ENCODE measurements at places on chromosomes 7 and 10.
A peak's percentile ranks its signal among the peaks of the same experiment; 100 is the strongest.

DNA sequence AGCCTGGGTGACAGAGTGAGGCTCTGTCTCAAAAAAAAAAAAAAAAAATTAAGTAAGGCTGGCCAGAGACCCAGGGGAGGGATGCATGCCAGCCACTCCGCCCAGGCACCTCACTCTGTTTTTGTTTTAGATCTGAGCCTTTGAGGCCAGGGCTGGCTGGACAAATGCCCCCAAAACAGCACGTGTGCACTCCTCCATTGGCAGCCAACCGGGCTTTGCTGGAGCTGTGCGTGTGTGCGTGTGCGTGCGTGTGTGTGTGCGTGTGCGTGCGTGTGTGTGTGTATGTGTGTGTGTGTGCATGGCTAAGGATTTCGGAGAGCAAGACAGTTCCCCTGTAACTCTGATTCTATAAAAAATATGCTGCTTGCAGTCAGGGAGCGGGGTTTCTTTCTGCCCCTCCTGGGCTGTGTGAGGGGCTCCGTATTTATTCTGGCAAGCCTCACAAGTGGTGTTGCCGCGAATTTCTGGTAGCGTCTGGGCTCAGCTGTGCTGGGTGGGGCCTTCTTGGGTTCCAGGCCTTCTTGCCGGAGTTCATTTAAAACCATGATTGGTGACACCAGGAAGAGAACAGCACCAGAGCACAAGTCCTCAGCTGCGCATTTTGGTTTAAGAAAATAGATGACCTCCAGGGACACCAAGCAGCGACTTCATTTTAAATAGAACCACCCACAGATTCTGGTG, 28.1 kb upstream of the UNCX start:
- DNase-seq, result no peak

DNA sequence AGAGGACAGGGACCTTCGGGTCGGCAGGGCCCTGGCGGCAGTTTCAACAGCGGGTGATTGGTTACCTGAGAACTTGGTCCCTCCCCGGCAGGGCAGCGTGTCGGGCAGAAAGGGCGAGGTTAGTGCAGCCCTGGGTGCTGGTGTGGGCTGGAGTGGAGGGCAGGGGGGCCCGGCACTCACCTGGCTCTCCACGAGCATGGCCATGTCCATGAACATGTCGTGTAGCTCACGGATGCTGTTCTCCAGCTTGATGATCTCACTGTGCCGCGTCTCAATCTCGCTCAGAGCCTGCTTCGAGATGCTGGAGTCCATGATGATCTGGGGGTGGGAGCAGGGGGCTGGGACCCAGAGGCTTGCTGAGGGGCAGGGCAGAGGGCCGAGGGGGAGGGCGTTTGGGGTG, 16.8 kb downstream of the STX1A start:
- no peak for DNase-seq

GRCh38 chr7:1028775-1029636, 15.3 kb upstream of the GPR146 start:
- DNase-seq, result peak; percentile 46

- DNase-seq, result no peak
Observed at GRCh38 chr10:127850944-127851343, 41.8 kb downstream of the CLRN3 start.

- no peak for DNase-seq
Observed at GRCh38 chr7:1597791-1598190, 28.0 kb upstream of the PSMG3 start.

GRCh38 chr7:158492367-158492764, 95.3 kb downstream of the PTPRN2 start:
- DNase-seq, result no peak

GRCh38 chr7:956031-956430, 1.6 kb upstream of the ADAP1 start:
- DNase-seq, result no peak

- no peak for DNase-seq
Observed at GRCh38 chr10:92740762-92741161, 51.0 kb downstream of the HHEX start.

- DNase-seq, result no peak
Observed at GRCh38 chr7:30133736-30134610, 813 bp upstream of the MTURN start.

DNA sequence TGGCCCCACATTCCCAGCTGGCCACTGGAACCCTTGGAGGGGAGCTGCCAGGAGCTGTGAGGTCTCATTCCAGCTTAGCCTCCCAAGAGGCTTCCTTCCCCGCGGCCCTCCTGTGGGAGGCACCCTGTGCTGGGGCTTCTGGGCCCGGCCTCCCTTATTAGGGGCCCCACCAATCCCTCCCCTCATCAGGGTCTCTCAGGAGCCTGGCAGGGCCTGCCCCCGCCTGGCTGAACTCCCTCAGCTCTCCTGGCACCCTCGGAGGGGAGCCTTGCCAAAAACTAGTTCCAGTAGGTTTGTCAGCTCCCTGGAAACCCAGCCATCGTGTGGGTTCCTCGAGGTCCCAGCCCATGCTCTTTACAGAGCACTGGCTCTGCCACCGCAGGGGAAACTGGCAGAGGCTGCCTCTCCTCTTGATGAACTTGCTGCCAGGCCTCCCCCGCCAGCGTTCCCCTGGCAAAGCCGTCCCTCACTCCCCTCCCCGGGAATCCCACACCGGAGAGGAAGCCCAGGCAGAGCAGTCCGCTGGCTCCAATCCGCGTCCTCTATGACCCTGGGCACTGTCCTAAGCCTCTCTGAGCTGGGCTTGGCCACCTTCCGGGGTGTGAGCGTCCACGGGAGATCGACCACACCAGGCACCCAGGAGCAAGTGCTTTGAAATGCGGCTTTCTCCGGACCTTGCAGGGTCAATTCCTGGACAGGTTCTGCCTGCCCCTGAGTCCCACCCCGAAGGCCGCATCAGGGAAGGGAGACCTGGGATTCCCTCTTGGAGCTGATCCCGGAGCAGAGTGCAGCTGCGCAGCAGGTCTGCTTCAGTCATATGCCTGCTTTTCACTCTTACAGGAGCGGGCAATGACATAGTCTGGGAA, 139.8 kb downstream of the ARHGAP22 start:
- no peak for DNase-seq

DNA sequence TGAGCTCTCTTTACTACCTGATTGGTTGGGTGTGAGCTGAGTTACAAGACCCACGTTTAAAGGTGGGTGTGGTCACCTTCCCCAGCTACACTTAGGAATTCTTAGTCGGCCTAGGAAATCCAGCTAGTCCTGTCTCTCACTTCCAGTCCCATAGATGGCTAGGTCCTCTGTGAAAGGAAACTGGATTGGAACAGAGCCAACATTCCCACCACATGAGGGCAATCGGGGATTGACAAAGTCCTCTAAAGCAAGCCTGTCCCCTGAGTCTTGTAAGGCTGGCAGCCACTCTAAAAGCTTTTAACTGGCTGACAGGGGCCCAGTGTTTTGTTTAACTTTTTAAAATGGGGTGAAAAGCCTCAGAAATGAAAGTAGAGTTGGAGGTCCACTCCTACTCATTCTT, 15.1 kb upstream of the CROT start:
- no peak for DNase-seq

DNA sequence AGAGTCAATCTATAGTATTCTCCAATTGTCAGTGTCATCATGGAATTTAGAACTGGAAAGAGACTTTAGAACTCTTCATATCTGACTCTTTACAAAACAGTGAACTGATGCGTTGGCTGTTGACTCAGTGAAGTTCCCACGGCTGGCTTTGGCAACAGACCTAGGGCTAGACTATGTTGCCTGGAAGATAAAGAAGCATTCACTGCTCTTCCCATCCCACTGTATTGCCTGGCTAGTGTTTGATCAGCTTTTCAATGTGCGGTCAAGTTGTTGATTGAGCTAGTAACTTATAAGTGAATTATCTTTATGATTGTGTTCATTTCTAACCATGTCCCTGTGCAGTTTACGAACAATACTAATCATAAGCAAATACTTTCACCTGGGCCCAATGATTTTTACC, 365.7 kb upstream of the LRGUK start:
- no peak for DNase-seq

DNA sequence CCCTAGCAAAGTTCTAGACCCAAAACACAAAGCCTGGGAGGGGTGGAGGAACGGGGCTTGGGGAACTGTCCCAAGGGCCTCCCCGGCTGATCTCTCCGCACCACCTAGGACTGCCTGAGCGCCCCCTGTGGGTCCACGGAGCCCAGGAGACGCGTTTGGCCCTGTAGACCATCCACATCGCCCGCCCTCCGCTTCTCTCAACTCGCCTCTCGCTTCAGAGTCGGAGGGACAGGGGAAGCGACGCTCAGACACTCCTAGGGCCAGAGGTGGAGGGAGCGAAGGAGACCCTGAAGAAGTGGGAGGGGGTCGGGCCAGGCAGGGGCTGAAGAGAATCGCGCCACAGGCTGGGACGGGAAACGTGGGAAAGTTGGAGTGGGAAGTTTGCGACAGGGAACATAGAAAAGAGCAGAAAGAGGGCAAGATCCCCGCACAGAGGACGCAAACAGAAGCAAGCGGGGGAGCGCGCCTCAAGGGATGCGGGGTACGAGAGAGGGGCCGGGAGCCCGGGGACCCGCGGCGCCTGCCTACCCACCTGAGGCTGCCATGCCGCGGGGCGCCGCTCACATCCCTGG, 378 bp downstream of the PIK3AP1 start:
- DNase-seq, result peak; percentile 5

DNA sequence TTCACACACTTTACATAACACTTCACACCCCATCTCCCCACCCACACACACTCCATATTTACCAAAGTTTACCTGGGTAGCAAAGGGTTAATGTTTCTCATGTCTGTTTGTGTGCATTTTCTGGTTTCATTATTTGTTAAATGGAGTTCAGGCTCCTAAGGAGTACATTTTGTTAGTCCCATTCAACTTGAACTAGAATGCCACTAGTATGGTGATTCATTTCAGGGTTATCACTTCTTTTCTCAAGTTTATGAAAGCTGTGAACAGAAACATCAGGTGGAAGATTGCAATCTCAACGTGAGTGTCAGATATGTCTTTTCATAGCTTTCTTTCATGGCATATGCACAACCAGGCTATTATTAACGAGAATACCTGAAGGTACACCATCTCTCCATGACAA, 1027.5 kb downstream of the GATA3 start:
- DNase-seq, result no peak

- no peak for DNase-seq
Observed at GRCh38 chr7:8433477-8434289, at the start of gene NXPH1. TSS of gene NXPH1 (plus strand) at chr7:8433609.

DNA sequence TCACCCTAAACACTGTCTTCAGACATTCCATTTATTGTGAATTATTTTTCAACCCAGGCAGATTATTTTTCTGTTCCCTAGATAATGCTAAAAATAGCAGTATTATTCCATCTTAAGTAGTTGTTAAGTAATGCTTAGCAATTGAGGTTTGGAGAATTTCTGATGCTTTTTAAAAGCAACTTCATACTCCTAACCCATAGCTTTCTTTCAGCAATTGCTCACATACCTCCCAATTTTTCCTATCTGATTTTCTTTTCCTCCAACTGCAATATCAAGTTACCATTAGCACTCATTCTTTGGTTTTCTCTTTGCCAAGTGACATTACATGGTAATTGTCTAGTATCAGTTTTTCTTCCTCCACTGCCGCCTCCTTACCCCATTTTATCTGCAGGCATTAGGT, 104.7 kb downstream of the GPR85 start:
- no peak for DNase-seq

DNA sequence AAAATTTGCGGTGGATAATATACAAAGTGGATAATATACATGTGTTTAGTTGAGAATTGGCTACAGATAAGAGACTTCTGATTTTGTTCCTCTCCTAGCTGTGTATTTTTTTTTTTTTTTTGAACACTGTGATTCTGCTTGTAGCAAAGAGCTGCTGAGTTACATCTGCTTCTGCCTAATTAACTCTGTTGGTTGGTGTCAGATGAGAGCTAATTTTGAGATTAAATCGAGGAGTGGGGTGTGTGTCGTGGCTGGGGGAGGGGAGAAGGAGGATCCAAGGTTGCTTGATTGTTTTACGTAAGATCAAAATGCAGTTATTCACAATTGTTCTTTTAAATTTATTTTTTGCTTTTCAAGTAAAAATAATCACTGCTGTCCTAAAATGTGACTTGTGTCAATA, 11.3 kb downstream of the KAT6B start:
- no peak for DNase-seq

DNA sequence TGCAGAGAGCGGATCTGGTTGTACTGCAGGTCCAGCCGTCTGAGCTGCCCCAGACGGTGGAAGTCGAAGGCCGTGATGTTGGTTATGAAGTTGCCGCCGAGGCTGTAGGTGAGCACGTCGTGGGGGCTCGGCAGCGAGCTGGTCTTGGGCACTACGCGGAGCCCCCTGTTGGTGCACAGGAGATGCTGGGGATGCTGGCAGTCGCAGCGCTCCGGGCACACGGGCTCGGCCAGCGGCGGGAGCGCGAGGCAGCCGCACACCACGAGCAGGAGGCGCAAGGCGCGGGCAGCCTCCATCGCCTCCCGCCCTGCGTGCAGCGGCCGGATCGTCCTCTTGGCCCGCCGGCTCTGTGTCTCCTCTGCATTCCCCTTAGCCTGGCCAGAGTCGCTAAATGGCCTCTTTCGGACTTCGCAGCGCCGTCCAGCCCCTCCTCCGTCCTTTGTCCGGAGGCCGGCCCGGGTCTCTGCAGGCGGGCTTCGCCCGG, 337 bp downstream of the TRIL start:
- DNase-seq, result no peak

DNA sequence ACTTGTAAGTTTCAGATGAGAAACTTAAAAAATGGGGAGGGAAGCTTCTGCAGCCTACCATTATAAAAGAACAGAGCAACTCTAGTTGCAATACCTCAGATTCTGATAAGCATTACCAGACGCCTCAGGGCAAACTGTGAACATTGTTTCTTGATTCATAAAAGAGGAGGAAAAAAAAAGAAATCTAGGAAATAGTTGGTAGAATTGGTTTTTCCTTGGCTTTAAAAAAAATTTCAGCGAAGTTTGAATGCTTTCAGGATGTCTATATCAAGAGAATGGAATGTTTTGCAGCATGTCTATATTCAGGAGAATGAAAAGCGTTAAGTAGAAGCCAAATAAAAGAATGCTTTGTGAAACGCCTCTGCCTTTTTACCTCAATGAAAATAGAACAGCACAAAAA, 17.5 kb upstream of the ANLN start:
- DNase-seq, result no peak

- peak; percentile 45 for DNase-seq
Observed at GRCh38 chr7:140403878-140404564, at the start of gene RAB19. TSS of gene RAB19 (plus strand) at chr7:140404058. CDS start at chr7:140407647, 3,589 bp downstream.

GRCh38 chr7:126959649-126960048, 293.1 kb downstream of the GRM8 start:
- no peak for DNase-seq

- DNase-seq, result no peak
Observed at GRCh38 chr7:158559356-158559755, 28.3 kb downstream of the PTPRN2 start.

- no peak for DNase-seq
Observed at GRCh38 chr7:150516956-150517745, 2.5 kb downstream of the GIMAP7 start.

- no peak for DNase-seq
Observed at GRCh38 chr10:118668228-118668952, 72.9 kb upstream of the PRLHR start.

- DNase-seq, result no peak
Observed at GRCh38 chr7:48634116-48634632, 290.2 kb upstream of the CDC14C start.

DNA sequence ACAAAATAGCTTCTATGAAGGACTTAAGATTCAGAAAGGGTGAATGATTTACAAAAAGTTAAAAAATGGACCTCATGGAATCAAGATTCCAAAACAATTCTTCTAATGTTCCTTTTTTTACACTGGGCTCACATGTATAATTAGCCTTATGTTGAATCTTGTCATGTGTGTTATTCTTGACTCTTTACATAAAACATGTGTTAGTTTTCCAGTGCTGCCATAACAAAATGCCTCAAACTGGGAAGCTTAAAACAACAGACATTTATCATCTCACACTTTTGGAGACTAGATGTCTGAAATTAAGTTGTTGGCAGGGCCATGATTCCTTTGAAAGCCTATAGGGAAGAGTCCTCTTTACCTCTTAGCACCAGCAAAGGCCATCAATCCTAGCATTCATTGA, 192.5 kb upstream of the SORCS1 start:
- DNase-seq, result no peak
